CD4-positive, alpha-beta T cell treated with Interleukin-10 for 1 hour (primary cell): ENCODE measurements at places on chromosomes 7 and 10.

DNA sequence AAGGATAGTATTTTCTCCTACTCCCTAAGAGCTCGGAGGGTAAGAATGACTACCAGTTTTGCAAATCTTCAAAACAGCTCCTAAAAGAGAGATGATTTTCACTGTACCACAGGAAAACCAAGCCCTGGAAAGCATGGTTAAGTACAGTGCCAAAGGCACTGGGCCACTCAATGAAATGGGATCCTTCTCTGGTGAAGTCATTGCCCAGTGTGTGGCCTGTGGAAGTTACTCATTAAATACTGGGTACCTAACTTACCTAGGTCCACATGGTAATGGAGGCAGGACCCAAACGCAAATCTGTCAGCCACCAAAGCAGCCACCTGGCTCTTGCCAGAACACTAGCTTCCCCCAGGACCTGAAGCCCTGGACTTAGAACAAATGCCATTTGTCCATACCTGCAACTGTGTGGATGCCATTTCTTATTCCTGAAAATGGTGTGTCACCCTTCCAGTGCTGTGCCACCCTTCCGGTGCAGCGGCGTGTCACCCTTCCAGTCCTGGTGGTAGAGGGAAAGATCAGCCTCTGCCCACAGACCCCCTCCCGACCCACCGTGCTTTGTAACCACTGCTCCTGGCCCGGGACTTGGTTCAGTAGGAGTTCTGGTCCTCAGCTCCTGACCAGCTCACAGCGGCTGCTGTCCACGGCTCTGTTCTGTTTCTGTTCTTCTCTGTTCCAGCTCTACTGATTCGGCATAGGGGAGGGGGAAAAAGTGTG lies 659.2 kb downstream of the SDK1 start:
- no peak for DNase-seq

DNA sequence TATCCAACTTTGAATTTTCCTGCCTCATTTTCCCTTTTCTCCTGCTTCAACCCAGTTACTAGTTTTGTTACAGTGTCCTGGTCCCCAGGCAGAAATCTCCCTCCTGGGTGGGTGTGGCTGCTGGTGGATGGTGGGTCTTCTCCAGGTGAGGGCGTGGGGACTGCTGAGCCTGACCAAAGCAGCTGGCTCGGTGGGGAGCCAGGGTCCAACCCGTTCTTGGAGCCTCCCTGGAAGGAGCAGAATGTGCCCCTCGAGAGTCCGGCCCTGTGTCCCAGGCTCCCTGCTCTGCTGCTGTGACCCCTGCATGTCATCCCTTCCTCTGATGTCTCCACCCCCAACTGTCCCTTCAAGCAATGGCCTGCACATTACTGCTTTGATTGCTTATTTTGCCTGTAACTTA lies 86.6 kb upstream of the TCERG1L start:
- no peak for DNase-seq

DNA sequence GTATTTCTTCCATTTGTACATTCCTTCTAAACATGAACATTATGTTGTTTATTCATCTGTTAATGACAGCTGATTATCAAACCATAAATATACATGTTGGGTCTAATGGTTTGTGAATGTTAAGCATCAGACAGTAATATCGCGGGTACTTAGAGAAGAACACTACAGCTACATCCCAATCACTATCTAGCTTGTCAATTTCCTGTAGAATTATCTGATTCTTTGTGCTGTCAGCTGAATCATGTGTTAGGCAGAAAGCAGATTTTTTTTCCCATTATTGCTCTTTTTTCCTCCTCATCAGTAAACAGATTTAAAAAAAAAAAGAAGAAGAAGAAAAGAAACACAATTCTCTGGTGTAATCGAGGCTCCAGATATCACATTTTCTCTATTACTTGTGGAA lies 183.6 kb upstream of the CTBP2 start:
- no peak for DNase-seq

- DNase-seq, result no peak
These were observed 37.0 kb upstream of the LCOR start for GRCh38 chr10:96794836-96795733.

GRCh38 chr10:59517996-59518395 lies 155.6 kb upstream of the FAM13C start:
- DNase-seq, result no peak

- no peak for DNase-seq
These were observed 1169.0 kb downstream of the REEP3 start for GRCh38 chr10:64690194-64690593.

GRCh38 chr10:114881417-114881816 lies 56.6 kb upstream of the TRUB1 start:
- DNase-seq, result no peak

GRCh38 chr7:87027900-87028299 lies 31.6 kb downstream of the ELAPOR2 start:
- DNase-seq, result no peak

- no peak for DNase-seq
These were observed 1155.1 kb upstream of the SORCS1 start for GRCh38 chr10:108319434-108320222.

DNA sequence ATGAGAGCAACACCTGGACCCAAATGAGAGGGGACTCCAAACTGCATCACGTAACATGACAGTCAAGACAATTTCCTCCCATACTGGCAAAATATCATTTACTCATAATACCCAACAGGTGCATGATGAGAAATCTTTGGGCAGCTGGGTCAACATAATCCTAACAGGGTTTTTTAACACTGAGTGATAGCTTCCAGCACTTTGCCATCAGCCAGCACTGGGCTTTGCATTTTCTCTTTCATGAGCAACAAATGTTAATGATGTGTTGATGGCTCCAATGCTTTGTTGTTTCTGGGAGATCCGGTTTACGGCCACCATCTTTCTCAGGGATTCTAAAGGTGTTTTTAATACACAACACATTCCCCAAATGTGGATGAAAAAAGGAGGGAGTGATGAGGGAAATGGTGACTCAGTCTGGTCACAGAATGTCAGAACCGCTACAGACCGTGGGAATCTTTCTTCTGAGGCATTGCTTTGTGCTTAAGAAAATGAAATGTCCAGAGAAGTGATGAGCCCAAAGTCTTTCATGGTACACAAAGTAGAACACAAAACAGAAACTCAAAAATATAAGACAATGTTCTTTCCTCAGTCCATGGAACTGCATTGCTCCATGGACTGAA lies 705.7 kb upstream of the IGFBP3 start:
- DNase-seq, result no peak

DNA sequence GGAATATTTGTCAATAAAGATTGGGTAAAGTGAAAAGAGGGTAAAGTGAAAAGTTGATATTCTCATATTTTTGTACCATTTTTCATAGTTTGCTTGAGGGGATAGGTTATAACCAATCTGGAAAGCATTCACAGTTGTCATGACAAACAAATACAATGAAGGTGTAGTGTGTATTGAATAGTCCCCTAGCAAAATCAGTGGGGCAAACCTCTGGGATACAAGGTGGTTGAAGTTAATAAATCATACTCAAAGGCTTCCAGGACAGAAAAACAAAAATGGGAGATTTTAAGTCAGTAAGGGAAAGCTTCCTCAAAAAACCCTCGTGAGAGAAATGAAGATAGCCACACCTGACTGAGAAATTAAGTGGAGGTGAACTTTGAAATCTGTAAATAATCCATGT lies 39.4 kb downstream of the PHTF2 start:
- DNase-seq, result no peak

- no peak for DNase-seq
These were observed 45.0 kb upstream of the ANLN start for GRCh38 chr7:36344622-36345021.

- DNase-seq, result no peak
These were observed 125.7 kb upstream of the ZNF438 start for GRCh38 chr10:31157123-31158010.

DNA sequence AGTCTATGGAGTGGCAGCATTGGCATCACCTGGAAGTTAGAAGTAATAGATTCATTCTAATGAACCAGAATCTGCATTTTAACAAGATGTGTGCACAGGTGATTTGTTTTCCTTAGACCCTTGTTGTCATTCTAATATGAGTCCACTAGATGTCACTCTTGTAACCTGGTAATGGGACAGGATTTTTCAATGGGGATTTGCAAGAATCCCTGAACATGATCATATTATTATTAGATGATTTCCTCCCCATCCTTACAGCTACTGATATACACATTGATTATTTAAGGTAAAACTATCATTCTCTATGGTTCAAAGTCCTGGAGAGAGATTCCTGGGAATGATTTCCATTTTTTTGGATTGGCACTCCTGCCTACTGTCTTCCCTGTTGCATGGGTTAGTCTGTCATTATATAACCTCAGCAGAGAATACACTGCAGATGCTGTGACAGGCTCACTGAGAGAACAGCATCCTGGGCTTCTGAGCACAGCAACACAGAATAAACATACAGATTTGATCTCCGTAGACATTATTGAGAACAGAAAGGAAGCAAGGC lies 194.9 kb downstream of the SUGCT start:
- peak; percentile 28 for DNase-seq

DNA sequence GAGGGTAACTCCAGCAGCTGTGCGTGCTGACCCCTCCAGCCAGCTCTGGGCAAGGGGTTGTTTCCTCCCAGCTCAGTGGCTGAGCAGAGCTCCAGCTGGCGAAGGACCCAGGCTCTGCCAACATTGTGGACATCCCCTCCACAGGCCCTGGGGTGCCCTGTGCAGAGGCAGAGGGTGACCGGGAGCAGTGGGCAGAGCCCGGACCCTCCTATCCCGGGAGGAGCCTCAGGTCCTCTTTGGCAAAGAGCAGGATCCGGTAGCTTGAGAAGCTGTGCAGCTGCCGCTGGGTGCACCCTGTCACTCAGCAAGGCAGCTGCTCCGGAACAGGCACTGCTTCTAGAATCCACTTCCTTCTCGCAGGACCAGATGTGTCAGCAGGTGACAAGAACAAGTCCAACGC lies 175.9 kb downstream of the EBF3 start:
- no peak for DNase-seq

GRCh38 chr7:51040787-51041186 lies 258.1 kb upstream of the GRB10 start:
- DNase-seq, result no peak

DNA sequence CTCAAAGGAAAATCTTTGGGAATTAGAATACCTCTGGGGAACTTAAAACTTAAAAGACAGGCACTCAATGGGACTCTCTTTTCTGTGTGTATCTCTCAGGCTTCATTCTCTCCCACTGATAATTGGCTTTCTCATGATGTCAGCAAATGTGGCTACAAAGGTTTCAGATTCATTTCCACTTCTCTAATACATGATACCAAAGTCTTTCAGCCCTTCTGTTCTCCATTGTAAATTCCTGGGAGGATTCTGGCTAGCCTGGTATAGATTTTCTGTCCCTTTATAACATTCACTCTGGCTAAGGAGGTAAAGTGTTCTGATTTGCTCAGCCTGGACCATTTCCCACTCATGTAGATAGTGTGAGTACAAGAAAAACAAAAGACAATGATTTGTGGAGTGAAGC lies 606.2 kb downstream of the PCDH15 start:
- no peak for DNase-seq

DNA sequence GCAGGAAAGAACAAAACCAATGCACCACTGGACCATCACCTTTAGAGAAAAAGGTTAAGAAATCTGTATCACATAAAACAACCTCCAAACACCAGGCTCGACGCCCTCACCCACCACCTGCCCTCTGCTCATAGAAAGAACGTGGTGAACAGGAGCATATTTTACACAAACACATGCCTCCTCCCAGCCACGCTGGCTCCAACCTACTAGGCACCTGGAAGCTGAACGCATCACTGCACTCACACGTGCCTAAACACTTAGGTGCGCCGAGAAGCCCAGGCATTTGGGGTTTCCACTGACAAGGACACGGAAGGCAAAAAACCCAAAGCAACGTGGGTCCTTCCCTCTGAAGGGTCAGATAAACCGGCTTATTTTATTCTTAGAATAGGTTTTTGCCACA lies 56.0 kb downstream of the PTPRN2 start:
- DNase-seq, result no peak

- DNase-seq, result no peak
These were observed 178.7 kb downstream of the CCDC3 start for GRCh38 chr10:12822893-12823170.

DNA sequence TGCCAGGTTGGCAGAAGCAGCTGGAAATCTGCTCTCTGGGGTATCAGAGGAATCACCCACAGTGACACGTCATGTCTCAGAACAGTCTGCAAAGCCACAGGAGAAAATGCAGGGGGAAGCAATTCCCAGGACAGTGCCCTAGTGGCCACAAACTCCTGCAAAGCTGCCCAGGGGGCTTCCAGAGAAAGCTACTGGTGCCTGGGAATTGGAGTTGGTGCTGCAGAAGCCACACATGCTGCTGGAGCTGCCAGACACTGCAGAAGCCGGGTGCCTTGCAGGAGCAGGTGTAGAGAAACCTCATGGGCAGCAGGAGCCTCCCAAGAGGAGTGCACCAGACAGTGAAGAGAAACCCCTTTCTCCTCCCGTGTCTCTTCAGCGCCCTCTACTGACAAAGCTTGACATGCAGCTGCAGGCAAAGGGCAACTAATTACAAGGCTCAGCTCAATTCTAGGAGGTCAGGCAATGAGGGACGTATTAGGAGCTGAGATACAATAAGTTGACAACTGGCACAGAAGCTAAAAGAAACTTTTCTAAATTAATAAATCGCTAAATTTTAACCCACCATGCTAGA lies 30.2 kb upstream of the NUB1 start:
- peak; percentile 15 for DNase-seq

GRCh38 chr10:60916025-60916424 lies 28.0 kb downstream of the RHOBTB1 start:
- DNase-seq, result no peak

GRCh38 chr10:35637462-35637861 lies 4.6 kb downstream of the FZD8 start:
- no peak for DNase-seq

DNA sequence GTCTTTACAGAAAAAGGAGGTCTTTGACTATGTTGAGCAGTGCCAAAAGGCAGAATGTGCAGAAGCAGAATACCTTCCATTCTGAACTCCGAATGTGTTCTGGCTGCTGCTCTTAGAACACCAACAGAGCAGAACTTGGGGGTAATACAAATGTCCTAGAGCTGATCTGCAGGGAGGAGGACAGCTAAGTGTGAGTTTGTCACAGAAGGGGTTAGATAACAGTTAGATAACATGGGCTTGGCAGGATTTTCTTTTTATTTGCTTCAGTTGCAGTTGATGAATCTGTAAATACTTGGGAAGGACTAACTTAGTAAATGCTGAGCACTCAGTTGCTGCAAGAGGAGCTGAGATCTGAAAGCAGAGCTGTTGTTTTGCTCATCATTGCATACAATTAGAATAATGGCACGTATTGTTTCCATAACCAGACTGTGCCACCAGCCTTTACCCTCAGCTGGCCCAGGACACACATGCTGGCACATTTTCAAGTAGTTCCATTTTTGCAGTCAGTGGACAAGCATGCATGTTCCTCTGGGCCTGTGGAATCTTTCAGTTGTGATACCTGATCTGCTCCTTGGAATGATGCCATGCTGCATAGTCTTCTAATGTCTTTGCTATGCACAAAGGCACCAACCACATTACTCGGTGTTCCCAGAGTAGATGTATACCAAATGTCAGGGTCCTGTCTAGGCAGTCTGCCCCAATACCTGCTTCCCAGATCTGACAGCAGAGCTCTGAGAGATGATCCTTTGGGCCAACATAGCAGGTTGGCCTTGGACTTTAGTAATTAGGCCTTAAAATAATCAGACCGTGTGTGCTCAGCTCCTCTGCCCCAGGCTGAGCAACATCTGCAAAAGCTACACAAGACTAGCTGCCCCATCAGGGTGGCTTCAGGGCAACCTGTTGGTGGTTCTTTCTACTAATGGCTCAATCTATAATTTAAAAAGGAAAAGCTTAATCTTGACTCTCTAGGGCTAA lies 55.7 kb downstream of the GSDME start:
- no peak for DNase-seq
